ENCODE measurements at places on chromosomes 2 and 18.

DNA sequence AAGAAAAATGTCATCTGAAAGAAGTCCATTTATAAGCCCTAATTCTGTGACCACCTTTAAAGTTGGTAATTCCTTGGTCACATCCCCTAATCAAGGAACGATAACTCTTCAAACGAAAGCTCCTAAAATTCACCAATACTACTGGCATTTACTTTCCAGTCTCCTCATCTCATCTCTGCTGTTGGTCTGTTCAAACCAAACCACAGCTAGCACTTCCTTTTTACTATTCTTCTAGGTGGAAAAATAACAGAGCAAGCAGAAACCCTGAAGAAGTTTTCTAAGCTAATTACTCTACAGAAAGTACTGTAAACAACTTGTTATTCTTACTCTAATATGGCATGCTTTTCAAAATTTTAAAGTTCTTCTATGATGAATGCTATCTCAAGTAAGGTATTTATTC, 21.6 kb downstream of the TIA1 start:
- DNase-seq = no peak

DNA sequence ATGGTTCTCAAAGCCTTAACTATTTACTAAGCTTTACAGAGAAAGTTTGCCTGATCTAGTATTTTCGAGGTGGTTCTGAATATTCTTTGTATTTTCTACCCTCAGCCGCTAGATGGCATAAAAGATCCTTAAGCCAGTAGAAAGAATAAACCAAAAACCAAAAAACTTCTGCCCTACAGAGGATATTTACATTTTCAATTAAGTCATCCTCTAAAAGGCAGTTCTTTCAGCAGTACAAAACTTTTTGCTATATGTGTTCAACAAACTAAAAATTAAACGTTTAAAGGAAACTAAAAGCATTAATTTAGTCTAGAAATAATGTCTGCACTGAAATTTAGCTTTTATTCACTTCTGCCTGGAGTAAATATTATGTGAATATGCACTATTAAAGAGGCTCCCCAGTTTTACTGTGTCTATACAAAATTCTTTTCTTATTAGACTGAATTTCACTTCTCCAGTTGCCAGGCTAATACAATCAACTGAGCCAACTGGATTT, 297.5 kb downstream of the PIEZO2 start:
- DNase-seq = peak; percentile 79

DNA sequence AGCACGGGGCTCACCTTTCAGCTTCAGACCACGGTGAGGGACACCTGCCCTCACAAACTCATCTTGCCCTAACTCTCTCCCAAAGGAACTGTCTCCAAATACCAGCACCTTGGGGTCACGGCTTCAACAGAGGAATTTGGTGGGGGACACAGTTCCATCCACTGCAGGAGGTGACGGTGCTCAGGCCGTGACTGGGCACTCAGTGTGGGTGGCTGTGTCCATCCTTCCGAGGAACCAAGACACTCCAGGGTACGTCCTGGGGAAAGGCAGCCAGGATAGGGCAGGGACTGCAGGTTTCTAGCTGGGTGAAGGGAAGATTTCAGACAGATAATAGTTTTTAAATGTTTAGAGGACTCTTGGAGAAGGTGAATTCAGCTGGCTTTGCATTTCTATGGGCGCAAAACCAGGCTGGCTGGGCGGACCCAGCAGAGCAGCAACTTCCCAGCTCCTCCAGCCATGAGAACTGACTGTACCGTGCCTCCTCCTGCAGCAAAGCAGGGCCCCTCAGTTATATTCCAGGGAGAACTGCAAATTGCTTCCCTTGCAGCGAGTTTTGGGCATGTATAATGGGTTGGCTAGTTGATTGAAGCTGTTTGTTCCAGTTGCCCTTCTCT, 23.9 kb upstream of the ALLC start:
- no peak for DNase-seq

DNA sequence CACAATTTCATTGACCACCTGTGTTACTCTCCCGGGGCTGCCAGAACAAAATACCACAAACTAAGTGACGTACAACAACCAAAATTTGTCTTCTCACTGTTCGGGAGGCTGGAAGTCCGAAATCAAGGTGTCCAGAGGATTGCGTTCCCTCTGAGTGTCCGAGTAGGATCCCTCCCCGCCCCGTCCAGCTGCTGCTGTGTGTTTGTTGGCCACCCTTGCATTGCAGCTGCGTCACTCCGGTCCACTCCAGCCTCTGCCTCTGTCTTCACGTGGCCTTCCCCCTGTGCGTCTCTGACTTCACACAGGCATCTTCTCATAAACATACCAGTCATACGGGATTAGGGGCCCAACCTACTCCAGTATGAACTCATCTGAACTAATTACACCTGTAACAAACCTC, 251.8 kb upstream of the SMIM21 start:
- peak; percentile 10 for DNase-seq

- peak; percentile 22 for DNase-seq
Measured at GRCh38 chr2:237511433-237511832, 24.4 kb downstream of the MLPH start.

DNA sequence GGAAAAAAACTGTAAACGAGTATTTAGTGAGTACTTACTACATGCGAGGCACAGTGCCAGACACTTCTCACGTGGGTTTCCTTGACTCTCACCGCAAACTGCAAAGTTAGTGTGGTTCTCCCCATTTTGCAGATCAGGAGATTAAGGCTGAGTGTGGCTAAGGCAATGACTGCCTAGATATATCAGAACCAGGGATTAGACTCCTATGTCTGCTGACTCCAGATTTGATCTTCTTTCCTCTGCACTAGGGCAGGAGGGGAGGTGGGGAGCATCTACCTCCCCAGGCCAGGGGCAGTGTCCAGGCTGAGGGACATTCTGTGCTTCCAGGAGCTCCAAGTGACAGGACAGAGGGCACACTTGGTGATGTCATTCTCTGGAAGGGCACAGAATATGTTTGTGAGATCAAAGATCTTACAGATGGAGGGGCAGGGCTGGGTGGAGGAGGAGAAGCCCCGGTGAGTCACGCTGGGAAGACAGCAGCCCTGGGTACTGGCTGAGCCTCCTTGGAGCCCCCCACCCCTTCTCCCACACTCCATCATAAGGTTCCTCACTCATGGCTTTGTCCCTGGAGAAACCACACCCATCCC, 92.4 kb downstream of the RHOB start:
- peak; percentile 23 for DNase-seq

DNA sequence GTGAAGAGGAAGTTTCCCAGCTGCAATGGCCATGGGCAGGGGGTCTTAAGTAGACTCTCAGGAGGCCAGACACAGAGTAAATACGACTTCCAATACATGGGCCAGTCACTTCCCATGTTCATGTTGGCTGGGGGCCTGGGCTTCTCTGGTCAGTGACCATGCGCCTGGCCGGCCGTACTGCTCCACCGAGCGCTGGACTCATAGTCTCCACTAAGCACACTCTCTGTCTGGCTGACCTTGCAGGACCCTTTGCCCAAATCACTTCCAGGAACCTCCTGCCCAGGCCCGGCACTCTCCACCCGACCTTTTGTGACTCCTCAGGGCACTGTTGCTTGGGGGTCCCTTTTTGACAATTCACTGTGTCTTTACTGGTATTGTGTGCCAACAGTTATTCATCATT, 69.3 kb downstream of the SOWAHC start:
- DNase-seq = no peak

- DNase-seq = peak; percentile 73
Measured at GRCh38 chr2:36502081-36502480, 95.9 kb downstream of the FEZ2 start.

GRCh38 chr2:230658877-230659652, 53.6 kb upstream of the CAB39 start:
- DNase-seq = no peak

DNA sequence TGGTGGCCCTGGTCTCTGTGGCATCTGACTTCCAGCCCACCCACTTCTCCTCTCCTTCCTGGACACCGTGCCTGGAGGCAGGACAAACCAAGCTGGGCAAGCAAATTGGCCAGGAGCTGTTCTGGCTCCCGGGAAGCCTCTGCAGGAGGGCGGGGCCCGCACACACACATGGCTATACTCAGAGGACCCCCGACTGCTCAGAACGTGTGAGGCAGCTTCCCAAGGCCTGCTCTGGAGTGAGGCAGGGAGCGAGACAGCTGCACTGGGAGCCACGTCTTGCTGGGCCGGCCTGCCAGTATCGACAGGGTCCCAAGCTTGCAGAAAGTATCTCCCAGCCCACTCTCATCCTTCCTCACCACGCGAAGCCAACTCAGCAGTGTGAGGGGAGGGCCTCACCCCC, 257.3 kb downstream of the TWIST2 start:
- no peak for DNase-seq

- no peak for DNase-seq
Measured at GRCh38 chr2:105290981-105291660, 38.4 kb downstream of the TGFBRAP1 start.

GRCh38 chr2:127102521-127103242, 4.3 kb downstream of the BIN1 start:
- no peak for DNase-seq

DNA sequence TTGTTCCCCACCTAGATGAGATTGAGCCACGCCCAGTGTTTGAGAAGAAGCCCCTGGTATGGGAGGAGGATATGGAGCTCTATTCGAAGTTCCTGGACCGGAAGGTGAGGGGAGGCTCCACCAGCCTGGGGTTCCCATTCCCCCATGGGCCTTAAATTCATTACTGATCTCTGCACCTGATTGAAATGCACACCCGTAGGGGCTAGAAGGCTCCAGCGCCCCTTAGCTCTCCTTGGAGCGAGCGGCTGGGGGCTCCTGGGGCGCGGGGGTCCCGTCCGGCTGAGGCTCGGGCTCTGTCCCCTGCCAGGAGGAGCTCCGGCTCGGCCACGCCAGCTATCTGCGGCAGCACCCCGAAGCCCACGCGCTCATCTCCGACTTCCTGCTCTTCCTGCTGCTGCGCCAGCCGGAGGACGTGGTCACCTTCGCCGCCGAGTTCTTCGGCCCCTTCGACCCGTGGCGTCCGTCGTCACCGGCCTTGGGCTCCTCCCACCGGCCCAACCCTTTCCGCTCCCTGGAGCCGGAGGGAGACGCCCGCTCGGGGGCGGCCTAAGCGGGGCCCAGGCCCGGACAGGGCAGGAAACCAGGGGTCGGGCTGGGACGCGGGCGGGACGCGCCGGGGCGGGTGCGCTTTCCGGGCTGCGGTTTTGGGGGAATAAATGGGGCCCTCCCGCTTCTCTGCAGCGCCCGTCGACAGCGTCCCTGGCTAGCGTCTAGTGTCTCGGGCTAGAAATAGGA, 10.9 kb downstream of the CATIP start:
- DNase-seq = peak; percentile 59

- no peak for DNase-seq
Measured at GRCh38 chr2:20153131-20153851, 71.6 kb downstream of the SDC1 start.

DNA sequence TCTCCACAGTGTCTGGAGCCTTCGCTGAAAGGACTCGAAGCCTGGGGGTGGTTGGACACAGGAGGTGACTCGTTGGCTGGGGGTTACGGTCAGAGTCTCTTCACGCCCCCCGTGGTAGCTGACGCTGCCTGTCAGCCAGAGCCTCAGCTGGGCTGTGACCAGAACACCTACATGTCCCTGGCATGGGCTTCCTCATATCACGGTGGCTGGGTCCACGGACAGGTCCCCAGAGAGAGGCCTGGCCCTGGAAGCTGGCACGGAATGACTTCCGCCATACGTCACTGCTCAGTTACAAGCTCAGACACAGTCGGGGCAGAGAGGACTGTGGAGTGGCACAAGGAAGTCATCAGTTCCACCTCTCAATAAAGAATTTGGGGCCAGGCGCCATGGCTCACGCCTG, 28.5 kb downstream of the ITGB1BP1 start:
- DNase-seq = no peak

DNA sequence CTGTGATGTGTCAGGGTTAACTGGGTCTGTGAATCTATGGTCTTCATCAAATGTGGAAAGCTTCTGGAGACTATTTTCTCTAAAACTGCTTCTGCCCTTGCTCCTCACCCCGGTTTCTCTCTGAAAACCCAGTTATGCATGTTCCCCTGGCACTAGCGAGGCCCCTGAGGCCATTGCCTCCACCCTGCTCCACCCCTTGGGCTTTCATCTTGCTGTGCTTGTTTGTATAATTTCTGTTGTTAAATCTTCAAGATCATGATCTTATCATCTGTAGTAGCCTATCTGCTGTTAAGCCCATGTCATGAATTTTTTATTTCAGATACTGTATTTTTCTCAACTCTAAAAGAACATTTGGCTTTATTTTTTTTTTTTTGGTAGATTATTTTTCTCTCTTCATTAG, 14.9 kb upstream of the ANO7 start:
- DNase-seq = no peak

- no peak for DNase-seq
Measured at GRCh38 chr2:207041786-207042554, 102.7 kb downstream of the CPO start.

GRCh38 chr2:174059884-174060244, 94.7 kb upstream of the SP3 start:
- peak; percentile 41 for DNase-seq

- no peak for DNase-seq
Measured at GRCh38 chr18:24702001-24702515, 241.6 kb downstream of the HRH4 start.

DNA sequence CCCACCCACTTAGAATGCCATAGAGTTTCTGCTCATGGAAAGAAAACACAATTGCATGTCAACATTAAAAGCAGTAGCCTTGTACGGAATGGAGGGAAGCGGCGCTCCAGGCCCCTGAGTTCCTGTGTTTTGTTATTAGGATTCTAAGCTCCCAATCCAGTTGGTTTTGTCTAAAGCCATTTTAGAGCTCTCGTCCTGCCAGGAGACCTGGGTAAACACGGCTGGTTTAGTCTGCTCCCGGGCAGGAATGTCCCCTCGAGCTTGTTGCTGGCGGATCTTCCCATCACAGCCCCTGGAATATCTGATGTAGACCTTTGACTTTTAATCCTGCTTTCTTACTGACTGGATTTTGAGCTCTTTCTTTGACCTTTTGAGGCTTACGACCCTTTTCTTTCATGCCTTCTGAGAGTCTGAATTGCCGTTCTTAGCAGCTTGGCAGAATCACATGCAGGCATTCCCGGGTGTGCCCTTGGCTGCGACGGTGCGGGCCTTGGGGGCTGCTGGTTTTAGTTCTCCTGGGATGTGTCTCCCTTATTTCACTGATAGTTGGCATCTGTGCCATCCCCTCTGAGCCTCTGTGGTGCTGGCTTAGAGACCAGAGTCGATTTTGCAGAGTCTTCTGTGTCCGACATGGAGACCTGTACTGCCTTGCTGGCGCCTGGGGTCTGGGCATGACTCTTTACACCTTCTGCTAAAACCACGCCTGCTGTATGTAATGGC, 25.4 kb downstream of the GREB1 start:
- no peak for DNase-seq

GRCh38 chr2:222433332-222434173, 9.2 kb downstream of the SGPP2 start:
- no peak for DNase-seq

DNA sequence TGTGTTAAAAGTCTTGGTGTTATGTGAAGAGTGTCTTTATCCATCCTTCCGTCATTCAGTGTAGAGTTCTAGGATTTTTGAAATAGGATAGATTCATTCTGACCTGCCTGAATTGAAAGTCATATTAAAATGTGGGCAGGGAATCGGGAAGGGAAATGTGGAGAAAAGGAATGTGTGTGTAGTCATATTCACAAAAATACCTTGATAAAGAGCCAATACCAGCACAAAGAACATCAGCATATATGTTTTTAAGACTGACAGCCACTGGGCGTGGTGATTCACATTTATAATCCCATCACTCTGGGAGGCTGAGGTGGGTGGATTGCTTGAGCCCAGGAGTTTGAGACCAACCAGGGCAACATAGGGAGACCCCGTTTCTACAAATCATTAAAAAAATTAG, 188.1 kb downstream of the CAMKMT start:
- peak; percentile 21 for DNase-seq

All from cardiac fibroblast (primary cell).